ENCODE measurements at places on chromosomes 11 and 22.

DNA sequence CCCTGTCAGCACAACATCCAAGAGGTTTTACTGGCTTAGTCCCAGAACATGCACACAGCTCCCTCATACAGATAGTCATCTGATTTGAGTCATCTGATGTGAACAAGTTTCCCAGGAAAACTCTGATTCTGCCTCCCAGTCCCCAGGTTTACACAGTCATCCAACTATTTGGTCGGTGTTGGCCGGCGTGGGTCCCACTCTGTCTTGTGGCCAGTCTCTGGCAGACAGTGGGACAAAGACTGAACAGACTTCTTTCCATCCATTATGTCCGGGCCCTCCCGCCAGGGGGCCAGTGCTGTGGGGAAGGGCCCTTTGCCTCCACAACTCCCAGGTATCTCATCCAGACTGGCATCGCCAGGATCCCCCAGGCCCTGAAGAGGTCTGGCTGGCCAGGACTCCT is 60.0 kb downstream of the BTG4 start:
- DNase-seq, result no peak

DNA sequence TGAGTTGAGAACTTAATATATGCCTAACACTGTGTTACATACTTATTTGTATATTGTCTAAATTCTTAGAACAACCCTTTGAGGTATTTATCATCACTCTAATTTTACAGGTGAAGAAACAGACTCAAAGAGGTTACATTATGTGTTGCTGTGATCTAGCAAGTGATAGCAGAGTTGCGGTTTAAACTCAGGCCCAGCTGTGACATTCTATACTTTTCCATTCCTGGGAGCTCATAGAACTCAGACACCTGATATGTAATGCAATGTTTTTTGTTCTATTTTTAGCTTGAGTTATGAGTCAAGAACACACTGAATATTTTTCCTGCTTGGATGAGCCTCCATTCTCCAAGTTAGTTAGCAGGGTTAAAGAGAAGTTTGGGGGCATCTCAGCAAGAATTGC is 449.7 kb upstream of the DDI1 start:
- peak; percentile 24 for DNase-seq

- no peak for DNase-seq
Measured at GRCh38 chr22:36587289-36588154, 58.6 kb upstream of the EIF3D start.

DNA sequence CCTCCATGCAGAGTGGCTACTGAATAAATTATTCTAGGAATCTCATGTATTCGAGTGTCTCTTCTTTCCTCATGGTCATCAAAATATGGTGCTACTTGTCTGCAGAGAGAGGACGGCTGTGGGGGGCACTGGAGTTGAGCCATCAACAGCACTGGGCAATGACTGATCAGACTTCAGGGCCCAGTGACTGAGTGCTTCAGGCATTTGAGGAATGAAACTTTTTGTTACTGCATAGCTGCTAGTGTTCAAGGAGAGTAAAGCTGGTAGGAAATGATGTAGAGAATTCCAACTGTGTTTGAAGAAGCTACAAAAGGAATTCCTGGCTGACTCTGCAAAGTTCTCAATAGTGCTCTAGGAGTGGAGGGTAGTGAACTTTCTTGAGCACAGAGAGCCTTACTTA is 277.7 kb downstream of the CADM1 start:
- DNase-seq, result peak; percentile 97

DNA sequence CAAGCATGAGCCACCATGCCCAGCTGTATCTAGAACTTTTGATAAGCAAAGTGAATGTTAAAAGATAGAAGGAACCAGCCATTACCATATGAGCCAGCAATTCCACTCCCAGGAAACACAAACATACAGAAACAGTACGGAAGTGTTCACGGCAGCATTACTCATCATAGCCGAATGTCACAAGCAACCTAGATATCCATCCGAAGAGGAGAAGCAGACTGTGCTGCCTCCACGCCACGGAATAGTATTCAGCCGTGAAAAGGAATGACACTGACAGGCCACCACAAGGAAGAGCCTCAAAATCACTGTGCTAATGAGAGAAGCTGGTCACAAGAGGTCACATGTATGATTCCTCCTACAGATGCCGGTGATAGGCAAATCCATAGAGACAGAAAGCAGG is 17.6 kb upstream of the MGAT3 start:
- no peak for DNase-seq

DNA sequence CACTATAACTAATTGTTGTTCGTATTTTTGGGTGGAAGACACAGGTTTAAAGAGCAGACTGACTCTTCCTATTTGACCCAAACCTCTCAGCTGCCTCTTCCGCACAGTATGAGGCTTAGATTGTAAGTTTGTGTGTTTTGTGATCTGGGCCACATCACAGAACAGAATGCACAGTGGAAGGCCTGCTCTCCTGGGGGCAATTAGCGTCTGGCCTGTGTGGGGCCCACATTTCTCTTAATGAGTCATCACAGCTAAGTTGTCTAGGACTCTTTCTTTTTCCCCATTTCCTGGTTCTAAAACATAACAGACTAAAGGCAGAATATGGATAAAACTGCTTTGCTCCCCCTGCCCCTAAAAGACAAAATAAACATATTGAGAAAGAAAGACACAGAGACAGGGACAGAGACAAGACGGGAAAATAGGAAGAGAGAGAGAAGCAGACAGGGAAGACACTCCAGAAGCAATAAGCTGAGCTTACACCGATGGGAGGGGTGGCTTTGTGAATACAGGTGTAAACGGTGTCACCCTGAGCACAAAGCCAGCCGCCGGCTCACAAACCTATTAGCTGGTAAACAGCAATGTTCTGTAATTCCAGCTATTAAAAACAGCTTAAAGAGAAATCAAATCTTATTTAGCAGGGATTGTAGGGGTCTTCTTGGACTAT is 127.4 kb upstream of the OPCML start:
- no peak for DNase-seq

GRCh38 chr11:44416776-44417175 is 106.8 kb upstream of the ALX4 start:
- peak; percentile 39 for DNase-seq

- DNase-seq, result no peak
Measured at GRCh38 chr22:38497869-38498268, 8.2 kb downstream of the DDX17 start.

- no peak for DNase-seq
Measured at GRCh38 chr22:35947794-35948425, 80.7 kb downstream of the RBFOX2 start.

DNA sequence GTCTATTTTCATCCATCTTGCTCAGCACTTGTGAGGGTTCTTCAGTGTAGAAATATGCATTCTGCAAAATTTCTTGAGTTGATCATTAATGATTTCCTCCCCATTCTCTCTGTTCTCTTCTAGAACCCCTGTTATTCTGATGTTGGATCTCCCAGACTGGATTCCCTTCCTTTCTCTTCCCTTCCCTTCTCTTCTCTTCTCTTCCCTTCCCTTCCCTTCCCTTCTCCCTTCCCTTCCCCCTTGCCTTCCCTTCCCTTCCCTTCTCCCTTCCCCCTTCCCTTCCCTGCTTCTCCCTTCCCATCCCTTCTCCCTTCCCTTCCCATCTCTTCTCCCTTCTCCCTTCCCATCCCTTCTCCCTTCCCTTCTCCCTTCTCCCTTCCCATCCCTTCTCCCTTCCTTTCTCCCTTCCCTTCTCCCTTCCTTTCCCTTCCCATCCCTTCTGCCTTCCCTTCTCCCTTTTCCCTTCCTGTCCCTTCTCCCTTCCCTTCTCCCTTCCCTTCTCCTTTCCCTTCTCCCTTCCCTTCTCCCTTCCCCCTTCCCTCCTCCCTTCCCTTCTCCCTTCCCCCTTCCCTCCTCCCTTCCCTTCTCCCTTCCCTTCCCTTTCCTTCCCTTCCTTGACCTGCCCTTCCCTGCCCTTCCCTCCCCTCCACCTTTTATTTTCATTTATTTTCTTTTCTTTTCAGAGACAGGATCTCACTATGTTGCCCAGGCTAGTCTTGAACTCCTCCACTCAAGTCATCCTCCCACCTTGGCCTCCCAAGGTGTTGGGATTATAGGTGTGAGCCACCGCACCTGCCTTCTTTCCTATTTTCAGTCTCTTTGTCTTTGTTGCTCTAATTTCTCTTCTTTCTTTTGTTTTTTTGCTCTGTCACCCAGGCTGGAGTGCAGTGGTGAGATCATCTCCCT is 24.9 kb upstream of the RBFOX2 start:
- no peak for DNase-seq

GRCh38 chr11:72307439-72307838 is 63.5 kb upstream of the PHOX2A start:
- no peak for DNase-seq

DNA sequence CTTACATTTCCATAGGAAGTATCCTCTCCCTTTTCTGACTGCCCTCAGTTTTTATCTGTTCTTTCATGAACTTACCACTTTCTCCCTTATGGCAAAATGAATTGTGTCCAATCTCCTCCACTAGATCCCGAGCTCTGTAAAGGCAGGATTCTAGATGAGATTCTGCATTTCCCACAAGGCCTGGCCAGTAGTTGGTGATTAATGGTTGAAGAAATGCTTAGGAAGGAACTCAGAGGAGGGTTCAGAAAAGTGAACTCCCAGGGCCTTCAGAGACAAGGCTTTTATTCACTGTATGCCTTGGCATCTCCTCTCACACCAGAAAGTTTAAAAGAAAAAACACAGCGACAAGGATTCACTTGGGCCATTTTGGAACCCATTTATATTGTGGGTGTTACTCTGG is 66.2 kb downstream of the CCDC81 start:
- DNase-seq, result no peak

DNA sequence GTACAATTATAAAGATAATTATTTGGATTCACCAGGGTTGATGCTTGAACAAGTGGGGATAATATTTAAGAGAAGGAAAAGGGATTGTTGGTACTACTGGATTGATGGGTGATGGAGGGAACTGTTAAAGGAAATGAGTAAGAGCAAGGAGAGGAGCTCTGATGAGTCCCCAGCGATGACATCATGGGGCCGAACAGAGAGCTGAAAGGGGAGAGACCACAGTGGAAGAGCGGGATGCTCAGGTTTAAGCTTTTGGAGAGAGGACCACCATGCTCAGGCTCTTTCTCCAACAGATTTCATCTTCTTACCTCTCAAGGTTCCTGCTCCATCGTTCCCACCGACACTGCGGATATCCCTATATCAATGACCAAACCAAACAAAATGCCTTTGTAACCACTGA is 568.7 kb downstream of the ETS1 start:
- no peak for DNase-seq

DNA sequence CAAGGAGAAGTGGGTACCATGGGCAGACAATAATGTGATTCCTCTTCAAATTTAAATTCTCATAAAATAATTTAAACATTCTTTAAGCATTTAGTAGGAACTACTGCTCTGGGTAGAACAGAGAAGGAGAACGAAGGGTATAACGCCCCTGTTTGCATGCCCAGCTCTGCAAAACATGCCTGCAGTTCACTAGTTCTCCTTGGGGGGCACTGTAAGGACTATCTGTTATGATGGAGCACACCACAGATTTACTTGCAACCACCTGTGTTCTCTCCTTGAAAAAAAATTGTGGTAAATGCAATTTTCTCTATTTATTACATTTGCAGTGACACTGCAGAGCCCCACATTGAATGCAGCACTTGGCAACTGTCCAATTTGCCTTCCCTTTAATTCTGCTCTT is 100.3 kb downstream of the GUCY1A2 start:
- no peak for DNase-seq

DNA sequence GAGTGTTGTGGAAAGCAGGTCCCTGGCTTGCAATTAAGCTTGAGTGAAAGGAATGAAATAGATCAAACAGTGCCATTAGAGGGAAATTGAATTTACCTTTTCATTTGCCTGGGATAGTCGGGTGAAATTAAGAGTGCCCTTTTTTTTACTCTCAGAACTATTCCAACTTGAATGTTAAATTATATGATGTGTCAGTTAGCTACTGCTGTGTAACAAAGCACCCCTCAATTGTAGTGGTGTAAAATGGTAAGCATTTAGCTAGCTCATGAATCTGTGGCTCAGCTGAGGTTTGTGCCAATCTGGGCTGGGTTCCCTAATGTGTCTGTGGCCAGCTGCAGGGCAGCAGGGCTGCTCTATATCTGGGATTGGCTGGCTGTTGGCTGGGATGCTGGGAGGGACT is 571.4 kb downstream of the MN1 start:
- no peak for DNase-seq

- no peak for DNase-seq
Measured at GRCh38 chr22:44133161-44133560, 47.6 kb upstream of the PARVG start.

GRCh38 chr11:85732965-85733364 is 47.0 kb upstream of the CCDC89 start:
- DNase-seq, result no peak

GRCh38 chr11:36008584-36008983 is 64.7 kb downstream of the LDLRAD3 start:
- peak; percentile 8 for DNase-seq

DNA sequence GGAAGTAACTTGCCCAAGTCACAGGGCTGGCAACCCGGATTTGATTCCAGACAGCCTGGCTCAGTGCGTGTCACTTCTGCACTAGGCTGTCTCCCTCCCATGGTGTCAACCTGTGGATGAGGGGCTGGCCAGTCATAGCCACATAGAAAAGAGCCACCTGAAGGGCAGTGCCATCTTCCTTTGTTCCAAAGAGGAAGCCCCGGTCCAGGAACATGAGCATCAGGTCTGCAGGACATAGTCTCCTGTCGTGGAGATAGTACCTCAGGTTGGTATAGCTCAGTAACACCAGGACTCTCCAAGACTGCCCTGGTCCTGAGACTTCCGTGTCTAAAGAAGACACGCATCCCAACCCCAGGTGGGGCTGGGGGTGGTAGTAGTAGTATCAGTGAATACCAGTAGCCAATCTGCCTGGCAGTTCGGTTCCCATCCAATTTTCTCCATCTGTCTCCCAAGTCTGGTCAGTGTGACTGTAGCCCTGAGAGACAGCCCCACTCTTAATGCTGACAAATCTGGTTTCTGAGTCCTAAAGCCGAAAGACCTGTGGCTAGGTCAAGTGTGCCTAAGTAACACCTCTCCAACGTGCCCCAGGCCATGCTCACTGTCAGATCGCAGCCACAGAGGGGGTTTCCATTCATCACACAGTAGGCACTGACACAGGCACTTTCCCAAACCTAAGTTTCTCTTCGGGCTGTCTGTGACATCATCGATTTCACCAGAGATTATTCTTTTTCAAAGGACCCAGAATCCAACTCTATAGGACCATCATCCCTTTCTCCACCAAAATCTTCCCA is 33.1 kb downstream of the C11orf58 start:
- no peak for DNase-seq

DNA sequence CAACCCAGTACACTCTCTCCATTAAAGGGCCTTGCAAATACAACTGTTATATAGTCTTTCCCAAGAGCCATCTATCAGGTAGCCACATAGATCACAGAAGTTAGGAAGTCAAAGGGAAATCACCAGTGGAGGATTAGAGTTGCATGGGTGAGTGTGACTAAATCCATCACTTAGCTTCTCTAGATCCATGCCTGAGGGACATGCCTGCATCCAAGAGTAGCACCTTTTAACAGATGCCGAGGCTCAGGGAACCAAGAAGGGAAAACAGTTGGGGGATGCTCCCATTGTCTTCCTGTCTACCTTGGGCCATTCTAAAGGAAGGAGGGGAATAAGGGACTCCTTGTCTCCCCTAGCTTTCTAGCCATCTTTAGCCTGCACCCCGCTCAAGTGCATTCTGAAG is 77.9 kb downstream of the XRRA1 start:
- DNase-seq, result no peak
